Naive B cell (primary cell): ENCODE measurements at places on chromosomes 1 and 21. TPM values are rescaled to one million over a fixed set of nuclear protein-coding genes. Genes with fewer than 3 reads are reported as not detected.

DNA sequence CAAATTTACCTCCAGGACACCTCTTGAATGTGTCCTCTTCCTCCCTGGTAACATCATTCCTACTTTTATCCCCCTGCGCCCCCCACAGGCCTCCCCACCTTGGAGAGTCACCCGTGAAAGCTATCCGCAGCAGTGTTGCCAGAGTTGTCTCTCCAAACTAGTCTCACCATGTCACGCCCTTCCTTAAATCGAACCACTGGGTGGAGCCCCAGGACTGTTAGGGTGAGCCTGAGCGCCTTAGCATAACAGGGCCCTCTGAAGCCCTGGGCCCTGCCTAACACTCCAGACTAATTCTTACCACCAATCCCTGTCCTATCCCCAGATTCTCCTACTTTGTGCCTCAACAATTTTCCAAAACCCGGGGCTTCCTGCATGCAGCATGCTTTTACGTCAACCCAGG lies 35.0 kb downstream of the HSD3B2 start:
- H3K27me3 ChIP-seq = peaks cover 15% of the 10 kb centered on the region
- no peaks in the 10 kb centered on the region for H3K4me1 ChIP-seq
- no peak for DNase-seq
- no peak overlapping the region for H3K27ac ChIP-seq
- H3K4me3 ChIP-seq = no peak overlapping the region

GRCh38 chr1:205585169-205585834 lies 46.5 kb downstream of the ELK4 start:
- H3K4me3 ChIP-seq = peak overlapping the region; percentile 56
- no peaks in the 10 kb centered on the region for H3K27me3 ChIP-seq
- H3K36me3 ChIP-seq = no peaks in the 10 kb centered on the region
- no peak overlapping the region for H3K27ac ChIP-seq
- H3K4me1 ChIP-seq = peaks cover 28% of the 10 kb centered on the region

- no peak overlapping the region for H3K4me3 ChIP-seq
- H3K27me3 ChIP-seq = peaks cover 6% of the 10 kb centered on the region
- no peak overlapping the region for H3K27ac ChIP-seq
- no peaks in the 10 kb centered on the region for H3K36me3 ChIP-seq
- DNase-seq = no peak
Measured at GRCh38 chr1:160159846-160160245, 8.4 kb downstream of the ATP1A4 start.

DNA sequence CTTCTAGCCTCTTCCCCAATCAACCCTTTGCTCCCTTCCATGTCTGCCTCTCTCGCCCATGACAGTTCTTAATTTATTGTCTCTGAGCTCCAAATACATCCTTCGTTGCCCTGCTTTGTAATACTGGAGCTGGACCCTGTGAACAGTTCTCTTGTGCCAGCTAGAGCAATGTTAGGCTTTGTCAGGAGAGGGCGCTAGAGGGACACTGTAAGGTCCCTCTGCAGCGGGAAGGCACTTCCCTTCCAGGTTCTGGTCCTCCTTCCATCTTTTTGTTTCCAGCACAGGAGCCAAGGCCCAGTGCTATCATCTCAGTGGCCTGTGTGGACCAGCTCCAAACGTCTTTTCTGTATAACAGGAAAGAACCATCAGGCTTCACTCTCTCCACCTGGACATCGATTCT lies 95.9 kb downstream of the PTPRU start:
- H3K4me3 ChIP-seq = no peak overlapping the region
- no peak for DNase-seq
- no peak overlapping the region for H3K27ac ChIP-seq
- H3K4me1 ChIP-seq = no peaks in the 10 kb centered on the region
- H3K36me3 ChIP-seq = no peaks in the 10 kb centered on the region
- peaks cover 30% of the 10 kb centered on the region for H3K27me3 ChIP-seq

GRCh38 chr1:208216062-208216461 lies 28.1 kb downstream of the PLXNA2 start:
- H3K27ac ChIP-seq = no peak overlapping the region
- peaks cover 10% of the 10 kb centered on the region for H3K36me3 ChIP-seq
- peaks cover 11% of the 10 kb centered on the region for H3K27me3 ChIP-seq
- H3K4me1 ChIP-seq = no peaks in the 10 kb centered on the region
- no peak overlapping the region for H3K4me3 ChIP-seq
- DNase-seq = no peak

The C8A gene
- polyA plus RNA-seq = not detected

The DCST1 gene
- polyA plus RNA-seq = not detected
